Activated CD8-positive, alpha-beta memory T cell treated with anti-CD3 and anti-CD28 coated beads, Interleukin-2, amount 10 ng/mL, durations not matched to agents 7 days and 5 days (primary cell): ENCODE measurements at places on chromosomes 5 and 9.

DNA sequence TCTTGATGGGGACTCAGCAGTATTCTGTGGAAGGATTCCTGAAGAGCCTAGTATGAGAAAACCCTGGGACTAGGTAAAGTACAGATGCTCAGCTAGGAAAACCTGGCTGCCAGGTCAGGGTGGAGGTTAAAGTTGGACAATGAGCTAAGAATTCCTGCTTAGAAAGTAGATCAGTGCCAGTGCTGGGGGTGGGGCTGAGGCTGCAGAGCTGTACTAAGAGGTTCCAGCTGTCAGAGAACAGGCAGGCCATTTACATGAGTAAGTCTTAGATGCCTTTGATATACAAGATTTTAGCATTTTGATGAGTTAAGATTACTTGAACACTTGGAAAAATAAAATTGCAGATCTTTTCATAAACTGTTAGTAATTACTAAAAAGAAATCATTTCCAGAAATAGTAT, 332.3 kb upstream of the NUDT12 start:
- no peak for DNase-seq

DNA sequence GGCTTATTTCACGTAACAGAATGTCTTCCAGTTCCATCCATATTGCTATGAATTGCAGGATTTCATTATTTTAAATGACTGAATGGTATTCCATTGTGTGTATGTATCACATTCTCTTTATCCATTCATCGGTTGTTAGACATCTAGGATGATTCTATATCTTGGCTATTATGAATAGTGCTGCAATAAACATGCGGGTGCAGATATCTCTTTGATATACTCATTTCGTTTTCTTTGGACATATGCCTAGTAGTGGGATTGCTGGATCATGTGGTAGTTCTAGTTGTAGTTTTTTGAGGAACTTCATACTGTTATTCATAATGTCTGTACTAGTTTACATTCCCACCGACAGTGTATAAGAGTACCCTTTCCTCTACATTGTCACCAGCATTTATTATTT, 460.5 kb downstream of the MAN2A1 start:
- no peak for DNase-seq

GRCh38 chr9:1013021-1013420, 36.6 kb downstream of the DMRT3 start:
- DNase-seq = no peak

DNA sequence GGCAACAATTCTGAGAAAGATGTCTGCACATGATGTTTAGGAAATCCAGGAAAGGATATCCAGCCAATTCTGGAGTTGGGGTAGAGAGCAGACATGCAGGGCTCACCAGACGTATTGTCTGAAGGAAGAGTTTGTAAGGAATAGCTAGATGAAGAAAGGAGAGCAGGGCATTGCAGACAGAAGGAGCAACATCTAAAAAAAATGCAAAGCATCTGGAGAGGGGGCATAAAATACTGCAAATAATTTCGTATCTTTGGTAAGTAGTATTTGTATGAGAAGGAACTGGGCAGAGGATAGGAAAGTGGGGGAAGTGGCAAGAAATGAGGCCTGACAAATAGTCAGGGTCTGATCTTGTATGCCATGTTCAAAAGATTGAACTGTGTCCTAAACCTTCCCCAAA, 74.8 kb downstream of the MACIR start:
- no peak for DNase-seq

DNA sequence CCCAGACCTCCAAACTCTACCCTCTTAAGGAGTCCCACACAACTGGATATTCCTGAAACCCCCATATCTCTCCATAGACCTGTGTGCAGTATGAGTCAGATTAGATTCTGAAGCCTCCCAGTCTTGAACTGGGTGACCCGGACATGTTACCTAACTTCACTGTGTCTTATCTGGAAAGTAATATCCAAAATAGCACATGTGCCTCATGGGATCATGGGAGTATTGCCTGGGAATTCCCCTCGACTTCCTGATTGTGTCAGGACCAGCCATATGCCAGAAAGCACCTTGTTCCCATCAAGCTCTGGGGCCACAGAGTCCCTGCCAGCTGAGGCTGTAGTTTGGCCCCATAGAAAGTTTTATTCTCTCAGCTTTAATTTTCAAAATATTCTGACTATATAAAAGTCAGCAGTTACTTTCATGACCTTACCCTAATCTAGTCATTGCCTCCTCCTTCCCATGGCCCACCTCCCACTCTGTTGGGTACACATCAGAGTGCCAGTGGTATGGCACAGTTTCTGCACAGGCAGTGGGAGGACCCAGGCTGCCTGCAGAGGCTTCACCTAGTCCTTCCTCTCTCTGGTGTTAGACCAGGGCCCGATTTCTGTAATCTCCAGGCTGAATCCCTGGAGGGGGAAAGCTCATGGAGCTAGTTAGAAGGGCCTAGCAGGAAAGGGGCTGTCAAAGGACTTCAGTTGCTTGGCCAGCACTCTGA, 19.5 kb upstream of the B4GALT1 start:
- no peak for DNase-seq

GRCh38 chr5:145540375-145540774, 294.8 kb downstream of the PRELID2 start:
- DNase-seq = no peak

DNA sequence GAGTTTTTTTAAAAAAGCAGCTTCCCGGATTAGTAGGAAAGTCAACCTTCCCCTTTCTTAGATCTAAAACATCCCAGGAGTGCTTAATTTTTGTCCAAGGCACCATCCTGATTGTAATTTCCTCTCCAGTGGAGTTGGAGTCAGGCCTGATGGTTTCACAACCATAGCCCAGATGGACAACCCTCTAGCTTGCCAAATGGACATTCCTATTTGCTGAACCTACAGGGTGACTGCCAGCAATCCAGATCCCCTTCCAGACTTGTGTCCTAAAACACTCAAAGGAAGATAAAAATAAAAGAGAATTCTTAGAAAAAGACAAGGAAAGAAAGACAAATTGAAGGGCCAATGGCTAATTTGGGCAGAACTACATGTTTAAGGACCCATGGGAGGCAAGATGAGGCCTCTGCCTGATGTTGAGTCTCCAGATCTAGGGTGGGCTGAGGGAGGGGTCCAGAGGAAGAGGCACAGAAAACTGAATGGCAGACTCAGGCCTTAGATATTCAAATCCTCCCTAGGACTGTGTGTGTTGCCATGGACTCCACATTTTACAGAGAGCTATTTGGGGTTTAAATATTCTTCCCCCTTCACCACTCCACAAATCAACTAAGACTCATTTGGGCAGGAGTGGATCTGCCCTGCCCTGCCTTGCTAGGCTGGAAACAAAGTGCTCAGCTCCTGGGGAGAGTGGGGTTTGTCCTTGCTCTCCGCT, 38.5 kb upstream of the SLC44A1 start:
- no peak for DNase-seq

- DNase-seq = no peak
Measured at GRCh38 chr5:9739135-9739534, 109.0 kb upstream of the TAS2R1 start.
